ENCODE measurements at places on chromosomes 1 and 21.

- no peak for DNase-seq
Observed at GRCh38 chr1:228445843-228446650, 29.4 kb upstream of the TRIM17 start.

DNA sequence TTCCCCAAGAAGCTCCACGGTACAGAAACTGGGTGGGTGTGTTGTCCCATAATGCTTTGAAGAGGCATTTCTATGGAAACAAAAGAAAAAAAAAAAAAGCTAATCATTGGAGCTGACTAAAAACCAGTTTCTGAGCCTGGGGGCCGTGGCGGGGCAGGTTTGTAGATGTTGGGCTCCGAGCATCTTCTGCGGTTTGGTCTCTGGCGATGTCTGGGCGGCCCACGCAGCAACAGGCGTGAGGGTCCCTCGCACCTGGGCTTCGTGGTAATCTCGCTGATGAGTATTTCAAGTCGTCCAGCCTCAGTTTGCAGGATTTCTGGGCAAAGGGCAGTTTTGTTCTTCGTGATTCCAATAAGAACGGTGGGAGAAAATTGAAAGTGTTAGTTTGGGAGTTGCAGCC lies 6.8 kb downstream of the TP73 start:
- DNase-seq: no peak

DNA sequence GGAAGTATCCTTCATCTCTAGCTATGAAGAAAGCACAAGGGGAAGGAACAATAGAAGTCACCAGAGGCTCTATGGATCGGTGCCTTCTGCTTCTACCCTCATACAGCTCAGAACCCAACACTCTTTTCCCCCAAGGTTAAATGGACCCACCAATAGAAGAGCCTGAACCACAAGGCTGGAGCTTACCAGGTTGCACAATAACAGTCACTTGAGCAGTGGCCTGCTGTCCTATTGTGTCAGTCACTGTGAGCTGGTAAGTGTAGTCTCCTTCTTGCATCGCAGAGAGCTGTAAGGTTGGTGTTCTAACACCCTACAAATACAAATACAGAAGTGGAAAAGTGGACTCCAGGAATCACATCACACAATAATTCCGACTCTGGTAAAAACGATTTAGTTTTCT lies 103.0 kb downstream of the KIAA0319L start:
- no peak for DNase-seq

DNA sequence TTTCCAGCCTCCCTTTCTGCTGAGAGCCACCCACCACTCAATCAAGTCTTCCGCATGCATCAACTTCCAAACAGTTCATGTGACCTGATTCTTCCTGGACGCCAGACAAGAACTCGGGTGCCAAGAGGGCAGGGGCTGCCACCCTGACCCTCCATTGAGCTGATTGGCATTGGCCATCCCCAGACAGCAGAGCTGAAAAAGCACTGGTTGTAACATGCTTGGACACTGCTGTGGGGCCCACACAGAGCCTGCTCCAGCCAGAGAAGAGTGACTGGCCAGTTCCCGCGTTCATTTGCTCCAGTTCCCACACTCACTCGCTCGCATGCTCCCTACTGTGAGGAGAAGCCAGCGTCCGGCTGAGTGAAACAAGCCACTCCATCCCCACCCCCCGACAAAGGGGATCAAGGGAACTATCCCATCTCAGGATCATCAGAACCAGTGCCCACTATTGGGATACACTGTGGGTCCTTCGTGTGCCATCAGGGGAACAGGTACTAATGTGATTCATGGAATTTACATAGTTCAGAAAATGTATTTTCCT lies 420.3 kb downstream of the NPHP4 start:
- no peak for DNase-seq

DNA sequence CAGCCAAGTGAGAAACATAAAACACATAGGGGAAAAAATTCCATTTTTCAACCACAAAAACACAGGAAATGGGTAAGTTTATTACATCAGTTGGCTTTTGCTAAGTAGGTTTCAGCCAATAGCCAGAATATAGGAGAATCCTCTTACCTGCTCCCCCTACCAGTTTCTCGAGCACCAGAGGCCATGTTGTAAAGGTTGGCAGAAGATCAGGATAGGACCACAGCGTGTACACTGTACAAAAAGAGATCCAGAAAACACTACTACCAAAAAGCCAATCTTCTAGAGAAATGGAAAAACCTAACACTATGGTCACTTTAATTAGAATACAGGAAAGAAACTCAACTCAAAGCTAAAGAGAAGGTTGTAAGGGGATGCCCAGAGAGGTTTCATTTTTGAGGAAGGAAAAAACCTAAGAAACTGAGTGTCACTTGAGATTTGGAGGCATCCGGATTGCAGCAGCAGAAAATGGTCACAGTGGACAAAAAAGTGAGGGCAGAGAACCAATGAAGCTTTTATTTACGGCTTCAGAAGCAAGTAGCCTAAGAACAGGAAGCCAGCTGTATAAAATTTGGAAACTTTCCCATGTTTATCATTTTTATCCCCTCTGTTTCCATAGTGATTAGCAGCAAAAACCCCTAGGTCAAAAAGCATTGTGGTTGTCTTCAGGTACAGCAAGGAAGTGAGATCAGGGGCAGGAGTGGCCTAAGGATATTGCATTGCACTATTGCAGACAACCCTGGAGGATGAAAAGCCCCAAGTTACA lies 2.9 kb downstream of the EIF2D start:
- DNase-seq: no peak

DNA sequence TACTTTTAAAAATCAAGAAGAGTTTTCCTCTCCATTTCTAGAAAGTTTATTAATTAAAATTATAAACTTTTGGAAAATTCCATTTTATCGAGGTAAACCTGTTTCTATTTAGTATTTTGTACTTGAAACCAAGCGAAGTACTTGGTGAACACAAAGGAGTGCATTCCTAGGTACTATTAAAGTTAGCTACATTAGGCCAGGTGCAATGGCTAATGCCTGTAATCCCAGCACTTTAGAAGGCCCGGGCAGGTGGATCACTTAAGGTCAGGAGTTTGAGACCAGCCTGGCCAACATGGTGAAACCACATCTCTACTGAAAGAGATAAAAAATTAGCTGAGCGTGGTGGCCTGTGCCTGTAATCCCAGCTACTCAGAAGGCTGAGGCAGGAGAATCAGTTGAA lies 292.2 kb downstream of the NTNG1 start:
- no peak for DNase-seq

GRCh38 chr1:201404722-201405483 lies 5.8 kb upstream of the LAD1 start:
- no peak for DNase-seq

GRCh38 chr1:31694964-31695313 lies 8.9 kb downstream of the COL16A1 start:
- DNase-seq: no peak

GRCh38 chr1:223308136-223308535 lies 55.8 kb downstream of the SUSD4 start:
- no peak for DNase-seq

DNA sequence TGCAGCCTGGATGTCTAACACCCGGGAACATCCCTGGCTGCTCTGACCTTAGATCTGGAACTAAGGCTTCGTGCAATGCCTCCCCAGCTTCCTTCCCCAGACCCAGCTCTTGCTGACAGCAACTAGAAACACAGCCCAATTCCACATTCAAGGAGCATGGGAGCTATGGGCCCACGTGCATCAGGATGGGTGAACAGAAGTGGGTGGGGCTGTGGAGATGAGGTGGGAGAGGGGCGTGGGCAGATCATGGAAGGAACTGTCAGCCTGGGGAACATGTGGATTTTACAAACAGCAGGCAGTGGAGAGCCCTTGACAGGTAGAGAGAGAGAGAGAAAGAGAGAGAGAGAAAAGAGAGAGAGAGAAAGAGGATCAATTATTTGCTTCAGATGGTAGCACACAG lies 231.6 kb downstream of the MATN1 start:
- DNase-seq: no peak

DNA sequence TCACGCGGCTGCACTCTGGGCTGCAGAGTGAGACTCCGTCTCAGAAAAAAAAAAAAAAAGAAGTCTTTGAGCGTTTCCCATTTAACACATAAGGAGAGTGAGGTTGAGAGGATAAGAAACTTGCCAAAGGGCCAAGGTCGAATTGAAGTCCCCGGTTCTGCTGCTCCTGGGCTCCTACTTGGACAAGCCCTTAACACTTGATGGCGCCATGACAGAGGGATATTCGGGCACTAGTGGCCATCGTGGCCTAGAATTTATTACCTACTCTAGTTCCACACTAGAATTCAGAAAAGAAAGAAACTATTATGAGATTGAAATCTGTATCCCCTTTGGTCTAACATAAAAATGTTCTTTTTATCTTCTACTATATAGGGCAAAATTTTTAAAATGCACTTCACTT lies 65.7 kb upstream of the NEK2 start:
- no peak for DNase-seq

DNA sequence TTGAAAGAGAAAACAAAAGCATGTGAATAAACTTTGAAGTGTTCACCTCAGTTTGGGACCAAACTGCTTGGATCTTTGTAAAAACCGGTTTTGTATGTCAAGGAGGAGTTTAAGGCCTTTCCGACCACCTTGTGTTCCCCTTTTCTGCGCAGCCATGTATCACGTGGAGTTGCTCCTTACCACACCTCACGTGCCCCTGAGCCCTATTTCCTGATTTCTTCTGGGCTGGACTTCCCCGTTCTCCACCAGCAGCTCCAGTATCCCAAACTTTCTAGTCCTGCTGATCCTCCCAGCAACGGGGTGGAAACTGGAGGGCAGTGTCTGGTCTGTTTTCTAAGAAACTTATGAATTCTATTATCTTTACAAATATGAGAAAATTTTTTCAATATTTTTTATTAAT lies 1.6 kb upstream of the SH3D21 start:
- DNase-seq: no peak

DNA sequence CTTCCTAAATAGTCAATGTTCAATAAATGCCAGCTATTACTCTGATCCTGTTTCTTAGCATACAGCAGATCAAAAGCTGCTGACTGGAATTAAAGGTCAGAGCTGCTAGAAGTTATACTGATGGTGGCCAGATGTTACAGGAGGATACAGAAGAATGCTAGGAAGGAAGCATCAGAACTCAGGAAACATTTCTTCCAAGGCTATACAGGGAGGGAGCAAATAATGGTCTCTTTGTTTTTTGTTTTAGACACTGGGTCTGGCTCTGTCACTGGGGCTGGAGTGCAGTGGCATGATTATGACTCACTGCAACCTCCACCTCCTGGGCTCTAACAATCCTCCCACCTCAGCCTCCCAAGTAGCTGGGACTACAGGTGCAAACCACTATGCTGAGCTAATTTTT lies 175.5 kb downstream of the RGS7 start:
- DNase-seq: no peak

DNA sequence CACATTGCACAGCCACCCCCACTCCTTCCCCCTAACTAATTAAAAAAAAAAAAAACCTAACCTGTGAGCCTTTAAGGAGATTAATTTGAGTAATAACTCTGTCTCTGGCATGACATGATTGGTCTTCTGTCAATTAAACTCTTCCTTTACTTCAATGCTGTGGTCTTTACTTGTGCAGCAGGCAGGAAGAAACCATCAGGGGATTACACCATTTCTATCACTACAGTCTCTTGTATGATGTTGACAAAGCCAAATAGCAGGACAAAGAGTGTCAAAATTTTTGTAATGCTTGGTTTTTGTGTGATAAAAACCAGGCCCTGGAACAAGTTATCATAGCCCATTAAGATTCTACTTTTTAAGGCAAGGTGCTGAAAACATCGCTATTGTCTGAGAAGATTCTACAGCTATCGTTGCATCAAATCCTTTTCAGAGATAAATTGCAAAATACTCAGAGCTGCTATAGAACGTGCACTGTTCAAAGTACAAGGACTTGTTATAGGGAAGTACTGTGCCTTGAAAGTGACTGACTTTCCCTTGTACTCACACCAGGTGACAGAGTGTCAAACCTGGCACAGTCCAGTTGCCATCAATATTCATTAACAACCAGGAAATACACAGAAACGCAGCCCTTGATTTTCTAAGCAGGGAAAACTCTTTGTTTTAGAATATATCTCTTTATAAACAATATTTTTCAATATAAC lies 37.7 kb downstream of the LHX9 start:
- DNase-seq: no peak

DNA sequence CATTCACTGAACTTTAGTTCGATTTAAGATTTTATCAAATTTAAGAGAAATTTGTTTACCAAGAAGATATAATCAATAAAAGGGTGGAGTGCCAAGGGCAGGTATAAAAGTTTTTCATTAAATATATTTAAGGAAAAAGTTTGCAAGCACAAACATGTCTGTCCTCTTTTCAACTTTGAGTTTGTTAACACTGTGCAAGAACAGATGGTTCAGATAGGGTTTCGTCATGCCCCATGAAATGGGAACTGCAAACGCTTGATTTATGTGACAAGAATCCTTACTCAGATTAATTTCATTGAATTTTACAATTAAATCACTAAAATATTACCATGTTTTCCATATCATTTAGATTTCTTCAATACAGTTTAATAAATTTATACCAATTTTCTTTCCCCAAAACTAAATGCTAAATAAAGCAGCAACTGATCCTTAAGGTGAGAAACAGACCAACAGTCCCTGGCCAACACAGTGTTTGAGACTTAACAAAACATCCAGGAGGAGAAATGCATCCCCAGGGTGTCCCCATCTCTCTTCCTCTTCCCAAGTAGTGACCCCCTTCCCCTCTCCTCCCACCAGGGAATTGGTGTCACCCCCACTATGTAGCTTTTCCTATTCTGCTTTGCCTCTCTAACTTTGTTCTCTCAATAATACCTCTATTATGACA lies 292.9 kb downstream of the LTN1 start:
- no peak for DNase-seq

GRCh38 chr21:41377715-41378114 lies 15.9 kb downstream of the MX2 start:
- DNase-seq: no peak

DNA sequence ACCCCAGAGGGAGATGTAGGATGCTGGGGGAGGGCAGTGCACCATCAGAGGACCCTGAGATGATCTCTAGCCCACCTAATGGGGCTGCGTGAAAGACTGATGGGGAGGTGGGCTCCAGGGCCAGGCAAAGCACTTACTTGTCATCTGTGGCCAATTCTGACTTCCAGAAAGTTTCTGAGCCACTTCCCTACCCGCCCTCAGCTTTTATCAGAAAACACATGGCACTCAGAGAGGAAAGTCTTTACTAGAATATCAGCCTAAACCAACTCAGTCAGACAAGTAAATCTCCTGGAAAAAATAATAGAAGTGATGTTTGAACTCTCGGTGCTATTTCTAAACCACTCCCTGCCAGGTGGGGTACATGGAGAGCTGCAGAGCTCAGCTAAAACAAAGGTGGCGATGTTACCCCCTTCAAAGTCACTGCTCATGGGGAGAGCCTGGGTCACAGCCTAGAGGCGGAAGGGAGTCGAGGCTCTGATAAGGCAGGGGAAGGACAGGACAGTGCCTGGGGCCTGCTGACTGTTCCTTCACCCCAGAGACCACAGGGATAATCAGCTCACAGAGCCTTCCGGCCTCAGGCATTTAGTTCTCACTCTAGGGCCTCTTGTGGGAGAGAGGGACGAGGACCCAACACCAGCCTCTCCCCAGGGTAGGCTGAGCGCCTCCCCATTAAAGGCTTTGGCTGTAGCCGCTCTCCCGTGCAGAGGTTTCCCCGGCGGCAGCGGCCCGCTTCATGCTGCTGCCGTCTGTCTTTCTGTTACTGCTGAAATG lies 14.2 kb downstream of the SMIM12 start:
- DNase-seq: no peak

GRCh38 chr1:92843429-92844352 lies 11.9 kb downstream of the RPL5 start:
- DNase-seq: no peak

All from NCI-H1417 (cell line).